ENCODE measurements at places on chromosomes 3 and 15.

GRCh38 chr15:68341760-68342725, 64.5 kb downstream of the FEM1B start:
- DNase-seq: no peak

- no peak for DNase-seq
Observed at GRCh38 chr15:90982135-90982534, 12.2 kb downstream of the PRC1 start.

DNA sequence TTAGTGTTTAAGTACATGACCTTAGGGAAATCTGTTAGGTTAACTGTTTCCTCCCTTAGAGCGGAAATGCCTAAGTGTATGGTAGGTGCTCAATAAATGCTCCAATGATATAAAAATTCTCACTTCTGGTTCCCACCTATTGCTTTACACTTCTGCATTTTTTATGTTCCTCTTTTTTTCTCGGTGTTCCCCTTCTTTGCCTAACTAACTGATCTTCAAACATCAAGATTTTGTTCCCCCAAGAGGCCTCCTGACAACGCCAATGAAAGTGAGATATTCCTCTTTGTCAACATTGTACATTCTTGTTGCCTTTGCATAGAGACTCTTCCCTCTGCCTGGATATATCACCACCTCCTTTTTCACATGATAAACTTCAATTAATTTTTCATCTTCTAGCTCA, 17.4 kb downstream of the SLC35A5 start:
- DNase-seq: no peak

GRCh38 chr3:21825684-21826083, 74.7 kb upstream of the ZNF385D start:
- DNase-seq: no peak

DNA sequence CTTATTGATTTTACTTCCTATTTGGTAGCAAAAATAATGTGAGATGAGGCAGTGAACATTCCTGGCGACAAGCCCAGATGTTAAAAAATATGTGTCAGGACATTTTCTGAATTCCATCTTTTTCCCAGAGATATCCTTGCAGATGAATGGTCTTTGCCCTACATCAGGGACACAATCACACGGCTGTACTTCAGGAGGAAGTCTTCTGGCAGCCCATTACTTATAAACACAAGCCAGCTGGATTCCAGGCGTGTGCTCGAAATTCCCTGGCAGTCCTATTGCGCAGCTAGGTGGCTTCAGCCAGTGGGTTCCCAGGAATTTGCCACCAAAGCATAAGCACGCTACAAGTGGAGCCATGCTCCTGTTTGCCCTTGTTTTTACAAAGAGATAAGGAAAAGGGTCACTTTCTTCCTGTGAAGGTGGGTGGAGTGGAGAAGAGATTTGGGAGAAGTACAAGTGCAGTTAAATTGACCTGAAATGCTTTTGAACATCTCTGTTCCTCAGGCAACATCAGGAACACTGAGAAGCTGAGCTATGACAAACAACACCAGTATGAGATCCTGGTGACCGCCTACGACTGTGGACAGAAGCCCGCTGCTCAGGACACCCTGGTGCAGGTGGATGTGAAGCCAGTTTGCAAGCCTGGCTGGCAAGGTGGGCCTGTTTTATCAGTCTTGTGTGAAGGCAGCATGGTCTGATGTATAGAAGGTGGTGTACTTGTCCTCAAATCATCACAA, 257.1 kb upstream of the TRIM42 start:
- DNase-seq: no peak

GRCh38 chr15:40285151-40285550, 2.3 kb upstream of the ANKRD63 start:
- DNase-seq: no peak

DNA sequence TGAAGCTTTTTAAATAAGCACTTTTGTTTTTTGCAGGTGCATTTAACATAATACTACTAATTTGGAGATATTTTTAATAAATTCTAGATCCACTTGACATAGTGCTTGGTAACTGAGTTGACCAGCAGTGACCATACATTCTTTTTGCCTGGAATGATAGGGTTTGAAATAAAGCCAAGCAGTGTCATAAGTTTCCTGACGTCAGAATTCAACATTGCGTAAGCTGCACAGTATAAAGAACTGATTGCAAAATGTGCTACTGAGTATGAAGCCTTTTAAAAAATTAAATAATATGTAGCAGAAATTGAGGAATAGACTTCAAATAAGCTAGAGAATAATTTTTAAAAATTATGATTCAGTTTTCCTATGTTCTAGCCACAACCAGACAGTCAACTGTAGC, 454.6 kb upstream of the ARPP21 start:
- DNase-seq: no peak

DNA sequence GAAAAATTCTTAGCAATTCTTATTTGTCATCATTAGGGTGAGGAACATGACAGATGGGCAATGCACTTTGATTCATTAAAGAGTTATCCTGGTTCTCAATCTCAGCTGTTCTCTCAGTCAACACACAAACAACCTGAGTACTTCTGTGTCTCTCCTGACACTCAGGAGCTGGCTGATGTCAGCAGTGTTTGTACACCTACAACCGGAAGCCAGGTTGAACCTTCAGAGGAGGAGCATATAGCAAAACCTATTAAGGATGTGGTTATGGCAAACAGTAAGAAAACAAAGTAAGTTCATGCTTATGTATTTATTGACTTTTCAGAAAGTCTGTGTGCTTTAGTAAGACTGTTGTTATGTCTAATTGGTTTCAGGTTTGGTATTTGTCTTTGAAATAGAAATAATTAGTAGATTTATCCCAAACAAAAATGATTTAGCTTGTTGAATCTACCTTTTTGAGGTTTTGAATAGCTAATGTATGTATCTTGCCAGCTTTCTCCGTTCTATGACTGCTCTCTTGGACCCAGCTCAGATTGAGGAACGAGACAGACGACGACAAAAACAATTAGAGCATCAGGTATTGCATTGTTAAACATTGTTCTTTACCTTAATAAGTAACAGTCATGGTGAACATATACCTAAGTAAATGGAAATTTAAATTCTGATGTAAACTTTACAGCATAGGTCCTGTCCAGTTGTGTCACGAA, 36.6 kb downstream of the CCDC66 start:
- DNase-seq: peak; percentile 20

- no peak for DNase-seq
Observed at GRCh38 chr3:124372775-124373174, 357.5 kb upstream of the UMPS start.

GRCh38 chr3:120649830-120650233, 32.2 kb downstream of the HGD start:
- no peak for DNase-seq

- no peak for DNase-seq
Observed at GRCh38 chr3:122578069-122578740, 755 bp downstream of the PARP15 start.

GRCh38 chr15:50736823-50737222, 28.7 kb downstream of the SPPL2A start:
- no peak for DNase-seq

- no peak for DNase-seq
Observed at GRCh38 chr3:21752749-21753347, 1.8 kb upstream of the ZNF385D start.

GRCh38 chr3:127787071-127787490, 35.2 kb downstream of the MGLL start:
- DNase-seq: no peak

GRCh38 chr3:58177747-58178527, 32.8 kb downstream of the DNASE1L3 start:
- peak; percentile 83 for DNase-seq

DNA sequence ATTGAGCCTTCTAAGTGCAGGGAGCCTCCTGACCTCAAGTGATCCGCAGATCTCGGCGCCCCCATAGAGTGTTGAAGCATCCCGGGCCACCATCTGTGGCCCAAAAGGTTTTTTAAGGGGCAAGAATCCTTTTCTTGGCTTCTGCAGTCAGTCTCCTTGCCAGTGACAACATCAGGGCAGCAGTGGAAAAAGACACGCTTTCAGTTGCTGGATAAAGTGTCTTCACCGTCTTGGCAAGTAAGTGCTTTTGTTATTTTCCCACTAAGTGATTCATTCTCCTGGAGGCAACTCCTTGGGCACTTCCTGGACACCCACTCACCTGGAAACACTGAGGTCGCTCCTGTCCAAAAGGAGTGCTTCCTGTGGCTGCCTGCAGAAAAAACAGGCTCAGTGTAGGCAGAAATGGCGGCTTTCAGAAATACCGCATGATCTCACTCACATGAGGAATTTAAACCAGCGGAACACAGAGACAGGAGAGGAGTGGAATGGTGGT, 71.7 kb upstream of the ABHD2 start:
- no peak for DNase-seq

DNA sequence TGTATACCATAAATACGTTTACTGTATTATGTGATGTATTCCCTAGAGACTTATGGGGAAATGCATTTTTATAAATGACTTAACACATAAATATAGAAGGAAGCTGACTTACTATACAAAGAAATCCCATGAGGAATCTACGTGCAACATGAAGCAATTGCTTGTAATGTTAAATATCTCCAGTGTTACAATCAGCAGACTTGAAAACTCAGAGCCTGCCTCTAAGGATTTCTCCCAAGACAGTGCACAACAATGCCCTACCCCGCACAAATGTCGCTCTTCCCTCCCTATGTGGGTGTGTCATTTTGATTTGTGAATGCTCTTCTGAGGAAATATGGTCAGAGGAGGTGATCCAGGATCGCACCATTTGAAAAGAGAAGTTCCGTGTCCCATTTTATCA, 629.0 kb downstream of the NR2F2 start:
- no peak for DNase-seq

DNA sequence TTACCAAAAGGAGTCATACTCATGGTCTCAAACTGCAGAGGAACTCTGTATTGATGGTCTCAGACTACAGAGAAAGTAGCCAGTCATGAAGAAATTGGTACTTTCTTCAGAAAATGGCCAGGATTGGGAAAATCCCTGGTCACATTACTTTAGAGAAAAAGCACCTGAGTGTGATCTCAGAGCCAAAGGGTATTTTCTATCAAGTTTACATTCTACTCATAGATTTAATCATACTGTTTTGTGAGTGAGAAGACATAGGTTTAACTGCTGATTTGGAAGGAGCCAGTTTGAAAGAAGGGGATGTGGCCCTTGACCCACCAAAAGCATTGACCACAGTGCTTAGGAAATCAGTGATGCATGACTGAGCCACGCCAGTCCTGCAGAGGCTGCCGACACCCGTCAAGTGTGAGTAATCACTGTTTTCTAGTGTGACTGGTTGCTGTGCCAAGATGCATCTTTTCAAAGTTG, 203.6 kb downstream of the AKAP13 start:
- peak; percentile 64 for DNase-seq

GRCh38 chr15:89665449-89666181, 10.3 kb upstream of the KIF7 start:
- DNase-seq: no peak

DNA sequence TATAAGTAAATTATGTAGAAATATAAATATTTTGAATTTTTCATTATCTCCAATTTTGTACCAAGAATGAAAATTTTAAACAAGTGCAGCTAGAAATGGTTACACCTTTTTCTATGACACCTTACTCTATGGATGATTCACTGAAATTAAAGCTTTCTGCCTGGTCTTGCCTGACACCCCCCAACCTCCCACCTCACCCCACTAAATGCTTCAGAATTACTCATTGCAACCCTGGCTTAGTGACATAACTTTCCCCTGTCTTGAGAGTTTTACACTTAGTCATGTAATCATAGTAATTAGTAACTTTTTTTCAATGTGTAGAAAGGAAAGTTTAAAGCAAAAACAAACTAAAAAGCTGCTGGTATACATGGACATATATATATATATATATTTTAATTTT, 42.0 kb upstream of the MEIS2 start:
- no peak for DNase-seq

- peak; percentile 49 for DNase-seq
Observed at GRCh38 chr15:73851689-73852088, 21.7 kb upstream of the TBC1D21 start.

GRCh38 chr3:188764609-188765008, 407.2 kb upstream of the TPRG1 start:
- no peak for DNase-seq

GRCh38 chr3:25166016-25166415, 262.0 kb upstream of the RARB start:
- DNase-seq: no peak

DNA sequence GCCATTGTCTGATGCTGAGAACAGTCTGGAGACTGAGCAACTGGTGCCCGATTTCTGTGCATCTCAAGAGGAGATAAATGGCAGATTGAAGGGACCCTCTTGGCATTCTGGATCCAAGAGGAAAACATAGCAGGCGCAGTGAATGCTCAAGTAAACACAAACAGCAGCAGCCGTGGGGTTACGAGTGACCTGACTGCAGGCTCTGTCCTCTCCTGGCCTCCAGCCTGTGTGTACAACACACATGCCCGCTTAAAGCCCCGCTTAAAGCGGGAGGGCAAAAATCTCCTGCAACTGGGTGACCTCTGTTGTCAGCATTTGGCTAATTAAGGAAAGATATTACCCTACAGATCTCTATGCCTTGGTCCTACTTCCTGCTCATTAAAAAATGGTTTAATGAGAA, 120.5 kb downstream of the GREM1 start:
- DNase-seq: no peak

DNA sequence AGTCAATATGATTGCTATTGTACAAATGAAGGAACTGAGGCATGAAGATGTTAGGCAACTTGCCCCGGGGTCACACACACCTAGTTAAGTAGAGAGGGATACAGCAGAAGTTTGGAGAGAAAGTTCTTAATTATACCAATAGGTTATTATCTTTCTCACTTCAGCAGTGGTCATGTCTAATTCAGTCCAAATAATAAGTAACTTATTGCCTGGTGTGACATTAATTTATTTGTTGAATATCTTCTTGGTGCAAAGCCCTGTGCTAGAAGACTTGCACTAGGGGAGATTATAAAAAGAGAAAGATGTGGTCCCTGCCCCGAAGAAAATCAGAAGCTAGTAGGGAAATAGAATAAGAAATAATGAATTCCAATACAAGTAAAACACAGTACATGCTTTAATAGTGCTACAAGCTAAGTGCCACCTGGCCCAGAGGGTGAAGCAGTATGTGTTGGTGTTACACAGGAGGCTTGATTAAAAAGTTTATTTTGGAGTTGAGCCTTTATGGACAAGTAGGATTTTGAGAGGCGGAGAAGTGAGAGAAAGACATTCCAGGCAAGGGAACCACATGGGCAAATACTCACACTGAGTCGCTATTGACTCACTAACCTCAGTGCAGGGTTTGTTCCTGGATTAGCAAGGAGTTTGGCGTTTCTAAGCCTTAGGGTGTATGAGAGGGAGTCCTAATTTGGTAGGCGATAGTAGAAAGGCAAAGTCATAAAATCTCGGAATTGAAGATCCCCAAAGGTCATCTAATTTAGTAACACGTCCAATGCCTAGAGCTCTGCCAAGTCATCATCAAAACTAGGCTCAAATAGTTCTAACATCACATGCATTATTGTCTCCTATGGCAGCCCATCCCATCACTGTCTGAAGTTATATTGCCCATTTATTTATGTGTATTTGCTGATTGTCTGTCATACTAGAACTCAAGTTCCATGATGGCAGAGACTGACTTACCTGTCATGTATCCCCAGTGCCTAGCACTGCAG, 19.2 kb upstream of the GSK3B start:
- no peak for DNase-seq

- DNase-seq: no peak
Observed at GRCh38 chr15:56208641-56209155, 35.0 kb downstream of the RFX7 start.

All from activated naive CD4-positive, alpha-beta T cell treated with anti-CD3 and anti-CD28 coated beads, Interleukin-2, amount 50 U/mL, for 72 hours (primary cell).